ENCODE measurements at places on chromosomes 1 and 21.

- DNase-seq: no peak
Measured at GRCh38 chr1:172661107-172661506, 2.2 kb downstream of the FASLG start.

- no peak for DNase-seq
Measured at GRCh38 chr21:43721206-43721605, 2.3 kb downstream of the PDXK start.

DNA sequence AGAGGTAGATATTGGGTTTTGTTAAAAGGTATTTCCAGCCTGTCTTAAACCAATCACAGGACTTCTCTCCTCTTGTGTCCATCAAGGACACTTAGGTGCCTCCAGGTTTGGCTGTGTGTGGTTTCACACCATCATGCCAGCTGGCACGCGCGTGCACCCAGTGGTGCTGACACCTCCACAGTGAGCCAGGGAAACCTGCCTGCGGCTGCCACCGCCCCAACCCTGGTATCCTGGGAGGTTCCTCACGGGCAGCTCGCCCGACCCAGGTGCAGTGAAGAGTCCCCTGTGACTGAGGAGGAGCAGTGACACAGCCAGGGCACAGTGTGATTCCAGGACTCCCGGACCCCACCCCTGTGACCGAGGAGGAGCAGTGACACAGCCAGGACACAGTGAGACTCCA, 13.2 kb upstream of the COL6A2 start:
- no peak for DNase-seq

DNA sequence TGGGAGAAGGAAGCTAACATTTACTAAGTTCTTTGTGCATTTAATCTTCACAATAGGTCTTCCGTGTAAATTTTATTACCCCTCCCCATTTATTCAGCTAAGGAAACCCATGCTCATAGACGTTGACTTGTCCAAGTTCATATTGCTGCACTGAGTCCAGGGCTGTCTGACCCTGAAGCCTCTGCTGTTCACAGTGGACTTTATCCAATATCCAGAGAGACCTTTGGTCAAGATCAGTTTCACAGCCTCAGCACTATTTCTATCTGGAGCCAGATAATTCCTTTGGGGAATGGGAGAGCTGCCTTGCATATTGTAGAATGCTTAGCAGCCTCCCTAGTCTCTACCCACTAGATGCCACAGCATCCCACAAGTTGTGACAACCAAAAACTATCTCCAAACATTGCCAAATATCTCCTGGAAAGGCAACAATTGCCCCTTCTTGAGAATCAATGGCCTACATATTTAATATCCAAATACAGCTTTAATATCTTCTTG, 26.4 kb downstream of the ILDR2 start:
- DNase-seq: no peak

GRCh38 chr1:211677659-211678058, 2.2 kb upstream of the NEK2 start:
- no peak for DNase-seq

- DNase-seq: peak; percentile 31
Measured at GRCh38 chr1:99170516-99170915, 93.8 kb upstream of the PLPPR4 start.

DNA sequence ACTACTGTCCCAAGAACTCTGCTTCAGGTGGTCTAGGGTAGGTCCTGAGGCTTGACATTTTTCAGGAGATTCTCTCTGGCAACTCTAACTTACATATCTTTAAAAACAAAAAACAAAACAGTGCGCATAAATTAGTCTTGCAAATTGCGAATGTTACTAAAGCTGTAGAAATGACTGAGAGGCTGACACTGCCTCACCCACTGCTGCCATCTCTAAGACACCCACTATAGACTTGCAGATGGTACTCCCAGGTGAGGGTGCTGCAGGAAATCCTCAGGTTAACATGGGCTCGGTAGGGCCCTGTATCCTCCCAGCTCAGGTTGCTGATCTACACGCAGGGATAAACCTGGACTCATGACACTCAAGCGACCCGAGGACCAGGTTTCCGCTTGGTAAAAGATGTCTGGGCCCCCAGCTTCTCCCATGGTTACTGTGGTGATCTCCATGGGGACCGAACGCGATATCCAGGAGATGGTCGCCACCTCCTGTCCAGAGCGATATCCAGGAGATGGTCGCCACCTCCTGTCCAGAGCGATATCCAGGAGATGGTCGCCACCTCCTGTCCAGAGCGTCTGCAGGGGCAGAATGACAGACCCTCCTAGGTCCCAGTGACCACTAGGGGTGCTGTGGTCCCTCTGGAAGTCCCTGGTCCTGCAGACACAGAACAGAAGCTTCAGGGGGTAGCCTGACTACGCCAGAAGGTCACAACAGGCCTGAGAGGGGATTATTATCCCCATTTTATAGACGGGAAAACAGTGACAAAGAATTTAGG, 16.2 kb upstream of the LY9 start:
- no peak for DNase-seq

- no peak for DNase-seq
Measured at GRCh38 chr1:22567994-22568393, 4.7 kb downstream of the EPHA8 start.

DNA sequence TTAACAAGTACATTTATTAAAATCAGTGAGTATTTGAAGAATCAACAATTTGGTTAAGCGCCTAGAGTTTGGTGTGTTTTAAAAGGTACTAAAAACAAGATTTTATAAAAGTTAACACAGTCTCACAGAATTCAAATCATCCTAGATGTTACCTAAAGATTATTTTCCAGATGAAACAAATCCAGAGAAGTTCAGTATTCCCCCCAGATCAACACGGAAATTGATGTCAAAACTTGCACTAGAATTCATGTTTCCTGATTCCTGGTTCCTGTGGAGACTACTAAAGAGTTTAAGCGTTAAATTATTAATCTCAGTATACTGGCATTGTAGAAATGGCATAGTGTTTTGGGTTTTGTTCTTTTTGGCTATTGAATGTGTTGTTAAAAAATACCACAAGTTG, 1.4 kb downstream of the PTBP2 start:
- peak; percentile 7 for DNase-seq

GRCh38 chr1:112363636-112364035, 32.4 kb upstream of the CTTNBP2NL start:
- DNase-seq: no peak

DNA sequence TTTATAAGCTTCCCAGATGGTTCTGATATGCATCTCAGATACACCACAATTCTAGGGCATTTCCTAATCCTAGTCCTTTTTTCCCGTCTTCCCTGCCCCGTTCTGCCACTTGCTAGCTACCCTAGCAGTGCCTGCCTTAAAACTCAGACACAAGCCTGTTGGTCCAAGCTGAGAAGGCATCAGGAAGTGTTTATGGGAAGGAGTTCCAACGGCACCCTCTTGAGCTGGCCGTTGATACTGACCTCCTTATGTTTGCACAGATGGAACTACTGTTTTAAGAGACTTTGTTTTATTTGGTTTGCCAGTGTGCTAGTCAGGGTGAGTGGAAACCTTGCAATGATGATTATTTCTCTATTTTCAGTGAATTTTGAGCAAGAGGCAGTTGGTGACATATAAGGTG, 67.2 kb downstream of the UCK2 start:
- no peak for DNase-seq

GRCh38 chr1:208335371-208336136, 91.4 kb upstream of the PLXNA2 start:
- DNase-seq: no peak

GRCh38 chr1:33244809-33245186, 11.5 kb upstream of the ZNF362 start:
- DNase-seq: no peak

- DNase-seq: no peak
Measured at GRCh38 chr21:18617291-18617690, 213.7 kb upstream of the TMPRSS15 start.

Measured in GM03348 (cell line).